Bronchial epithelial cell (primary cell): ENCODE measurements at places on chromosomes 7 and 10. TPM values are rescaled to one million over a fixed set of nuclear protein-coding genes. Genes with fewer than 3 reads are reported as not detected.

The TRIM24 gene
- 2.1 and 2.9 TPM in 2 replicates for total RNA-seq

GRCh38 chr7:154480817-154481216, 428.6 kb downstream of the DPP6 start:
- no peak for DNase-seq

The SLC39A12 gene
- not detected in 2 replicates for total RNA-seq

The FAM25C gene
- total RNA-seq = 9.3 TPM in 1 of 2 replicates, not detected in the other

The GPR26 gene
- total RNA-seq = not detected in 2 replicates

The ICA1 gene
- total RNA-seq = 10.5 and 14.8 TPM in 2 replicates

The MPLKIP gene
- 14.0 and 29.7 TPM in 2 replicates for total RNA-seq

DNA sequence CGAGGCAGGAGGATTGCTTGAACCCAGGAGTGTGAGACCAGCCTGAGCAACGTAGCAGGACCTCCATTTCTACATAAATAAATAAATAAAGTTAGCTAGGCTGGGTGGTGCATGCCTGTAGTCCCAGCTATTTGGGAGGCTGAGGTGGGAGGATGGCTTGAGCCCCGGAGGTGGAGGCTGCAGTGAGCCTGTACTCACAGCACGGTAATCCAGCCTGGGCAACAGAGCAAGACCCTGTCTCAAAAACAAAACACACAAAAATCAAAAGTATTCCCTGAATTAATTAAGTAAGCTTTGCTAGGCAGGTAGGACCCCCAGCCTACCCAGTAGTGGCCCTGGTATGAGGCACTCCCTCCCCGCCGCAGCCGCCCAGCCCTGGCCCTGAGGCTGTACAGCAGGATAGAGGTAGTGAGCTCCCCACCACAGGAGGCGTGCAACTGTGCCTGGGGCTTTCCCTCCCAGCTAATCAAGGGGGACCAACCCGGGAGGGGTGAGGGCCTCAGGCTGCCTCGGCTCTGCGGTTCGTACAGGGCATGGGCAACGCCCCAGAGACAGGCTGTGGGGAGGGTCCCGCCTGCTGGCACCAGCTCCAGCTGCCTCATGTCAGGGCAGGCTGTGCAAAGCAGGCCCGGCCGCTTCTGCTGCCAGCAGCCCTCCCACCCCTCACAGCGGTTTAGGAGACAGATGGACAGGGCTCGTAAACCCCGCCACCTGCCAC, 1.0 kb upstream of the CYP2W1 start:
- DNase-seq = no peak

GRCh38 chr7:41808541-41808940, 105.7 kb upstream of the INHBA start:
- no peak for DNase-seq

DNA sequence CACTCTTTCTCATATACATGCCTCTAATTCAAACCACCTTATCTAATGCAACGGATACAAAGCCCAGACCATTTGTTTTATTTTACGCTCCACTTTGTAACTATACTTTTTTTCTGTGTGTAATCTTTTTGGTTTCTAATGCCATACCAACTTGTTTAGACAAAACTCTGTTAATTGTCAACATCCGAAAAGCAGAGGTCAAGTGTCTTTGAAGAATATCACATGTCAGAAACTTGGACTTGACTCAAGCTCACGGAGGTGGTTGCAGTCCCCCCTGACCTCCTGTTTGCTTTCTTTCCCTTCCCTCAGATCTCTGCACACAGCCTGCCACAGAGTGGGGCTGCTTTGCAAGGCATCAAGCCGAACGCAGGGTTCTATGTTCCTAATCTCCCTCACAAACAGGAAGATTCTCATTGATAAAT, 698.9 kb downstream of the PARD3 start:
- peak; percentile 17 for DNase-seq

- peak; percentile 14 for DNase-seq
Measured at GRCh38 chr7:18123508-18124239, 96.0 kb upstream of the PRPS1L1 start.

DNA sequence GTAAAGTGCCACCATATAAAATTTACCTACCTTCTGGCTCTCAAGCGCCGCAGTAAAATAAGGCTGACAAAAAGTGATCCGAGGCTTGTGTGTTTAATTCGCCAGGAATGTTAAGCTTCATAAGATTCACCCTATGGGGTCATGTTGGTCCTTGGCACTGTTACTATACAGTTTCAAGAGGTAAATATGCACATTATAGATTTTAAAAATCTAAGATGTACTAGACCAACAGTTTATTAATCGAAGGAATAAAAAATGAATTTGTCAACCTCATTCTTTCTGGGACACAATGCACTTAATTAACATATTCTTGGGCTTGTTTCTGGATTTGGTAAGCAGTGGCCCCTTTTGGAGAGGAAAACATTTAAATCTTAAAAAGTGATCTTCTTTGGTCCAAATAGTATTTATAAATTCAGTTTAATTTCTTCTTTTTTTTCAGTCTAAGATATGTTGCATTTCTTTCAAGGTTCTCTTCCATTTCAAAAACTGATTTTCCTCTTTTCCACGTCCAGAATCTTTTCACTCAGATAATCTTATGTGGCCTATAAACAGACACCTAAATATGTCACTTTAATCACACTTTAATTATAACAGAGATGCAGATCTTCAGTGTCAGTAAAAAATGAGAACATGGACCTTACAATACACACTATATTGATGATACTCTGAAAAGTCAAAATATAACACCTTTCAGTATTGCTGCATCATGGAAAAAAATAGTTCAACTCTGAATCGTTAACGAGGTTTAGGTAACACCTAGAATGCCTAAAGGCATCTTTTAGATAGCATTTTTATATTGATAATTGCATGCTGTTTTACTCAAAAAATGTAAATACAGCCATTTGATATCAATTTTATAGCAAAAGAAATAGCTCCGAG, 3.8 kb upstream of the SKIDA1 start:
- no peak for DNase-seq

GRCh38 chr7:149184274-149184673, 11.1 kb upstream of the ZNF282 start:
- DNase-seq = no peak

DNA sequence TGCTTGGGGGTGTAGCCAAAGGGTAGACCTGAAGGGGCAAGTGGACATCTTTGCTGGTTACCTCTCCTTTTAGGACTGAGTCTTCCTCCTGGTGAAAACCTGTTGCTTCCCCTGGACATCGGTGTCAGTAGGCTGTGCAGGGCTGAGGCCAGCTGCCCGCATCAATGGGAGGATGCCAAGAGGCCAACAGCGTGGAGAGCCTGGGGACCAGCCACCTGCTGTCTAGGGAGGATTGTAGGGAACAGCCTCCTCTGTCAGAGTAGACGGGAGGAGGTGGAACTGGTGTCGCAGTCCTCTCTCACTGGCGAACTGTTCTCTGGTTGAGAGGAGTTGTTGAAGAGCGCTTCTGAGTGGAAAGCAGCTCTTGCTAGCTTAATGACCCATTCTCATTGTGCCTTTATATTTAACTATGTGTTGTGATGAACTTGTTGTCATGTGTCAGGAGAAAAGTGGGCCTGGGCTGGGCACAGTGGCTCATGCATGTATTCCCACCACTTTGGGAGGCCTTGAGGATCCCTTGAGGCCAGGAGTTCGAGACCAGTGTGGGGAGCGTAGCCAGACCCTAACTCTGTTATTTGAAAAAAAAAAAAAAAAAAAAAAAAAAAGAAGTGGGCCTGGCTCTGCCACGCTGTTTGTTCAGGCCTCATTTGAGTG, 1.8 kb downstream of the SUFU start:
- no peak for DNase-seq

- DNase-seq = peak; percentile 50
Measured at GRCh38 chr7:156334636-156335035, 305.9 kb upstream of the RNF32 start.

- no peak for DNase-seq
Measured at GRCh38 chr10:101776161-101776817, 375 bp upstream of the FGF8 start.

The SPAM1 gene
- not detected in 2 replicates for total RNA-seq

DNA sequence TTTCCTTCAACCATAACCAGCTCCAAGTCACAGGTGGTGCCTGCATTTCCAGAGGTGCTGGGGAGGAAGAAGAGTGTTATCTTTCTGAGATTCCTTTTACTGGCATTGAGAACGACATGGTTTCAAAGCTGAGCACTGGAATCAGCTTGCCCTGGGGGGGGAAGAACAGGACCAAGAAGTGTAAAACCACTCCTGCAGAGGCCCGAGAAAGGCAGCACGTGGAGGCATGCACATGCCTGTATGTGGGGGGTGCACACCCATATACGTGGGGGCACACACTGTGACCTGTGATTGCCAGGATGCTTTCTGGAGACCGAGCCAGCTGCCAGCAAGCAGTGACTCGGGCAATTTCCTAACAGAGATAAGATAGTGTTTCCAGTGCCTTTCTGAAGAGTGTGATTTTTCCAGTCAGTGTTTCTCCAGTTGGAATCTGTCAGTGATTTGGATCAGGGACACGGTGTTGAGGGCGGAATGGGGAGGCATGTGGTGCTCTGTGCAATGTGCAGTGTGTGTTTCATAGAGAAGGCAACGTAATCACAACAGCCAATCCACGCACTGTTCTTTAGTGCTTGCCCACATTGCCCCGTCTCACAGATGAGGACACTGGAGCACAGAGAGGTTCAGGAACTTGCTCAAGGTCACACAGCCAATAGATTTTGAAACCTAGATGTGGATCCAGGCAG, 4.2 kb downstream of the LRRC27 start:
- no peak for DNase-seq

DNA sequence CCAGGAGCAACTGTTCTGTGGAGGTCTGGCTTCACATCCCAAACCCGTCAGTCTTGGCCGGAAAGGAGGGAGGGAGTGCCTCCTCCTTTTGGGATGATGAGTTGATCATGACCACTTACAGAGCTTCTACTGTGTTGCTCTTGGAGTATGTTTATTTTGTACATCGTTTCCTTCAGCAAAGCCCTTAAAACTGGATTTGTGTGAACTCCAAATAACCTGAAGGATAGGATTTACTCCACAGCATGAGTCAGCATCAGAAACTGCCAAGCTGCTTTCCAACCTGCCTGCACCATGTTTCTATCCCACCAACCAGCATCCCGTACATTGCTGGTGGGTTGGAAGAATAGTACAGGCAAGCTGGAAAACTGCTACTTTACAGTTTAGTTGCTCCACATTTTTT, 3.5 kb downstream of the CCDC201 start:
- peak; percentile 15 for DNase-seq

The NHLRC2 gene
- total RNA-seq = 9.5 and 13.4 TPM in 2 replicates

DNA sequence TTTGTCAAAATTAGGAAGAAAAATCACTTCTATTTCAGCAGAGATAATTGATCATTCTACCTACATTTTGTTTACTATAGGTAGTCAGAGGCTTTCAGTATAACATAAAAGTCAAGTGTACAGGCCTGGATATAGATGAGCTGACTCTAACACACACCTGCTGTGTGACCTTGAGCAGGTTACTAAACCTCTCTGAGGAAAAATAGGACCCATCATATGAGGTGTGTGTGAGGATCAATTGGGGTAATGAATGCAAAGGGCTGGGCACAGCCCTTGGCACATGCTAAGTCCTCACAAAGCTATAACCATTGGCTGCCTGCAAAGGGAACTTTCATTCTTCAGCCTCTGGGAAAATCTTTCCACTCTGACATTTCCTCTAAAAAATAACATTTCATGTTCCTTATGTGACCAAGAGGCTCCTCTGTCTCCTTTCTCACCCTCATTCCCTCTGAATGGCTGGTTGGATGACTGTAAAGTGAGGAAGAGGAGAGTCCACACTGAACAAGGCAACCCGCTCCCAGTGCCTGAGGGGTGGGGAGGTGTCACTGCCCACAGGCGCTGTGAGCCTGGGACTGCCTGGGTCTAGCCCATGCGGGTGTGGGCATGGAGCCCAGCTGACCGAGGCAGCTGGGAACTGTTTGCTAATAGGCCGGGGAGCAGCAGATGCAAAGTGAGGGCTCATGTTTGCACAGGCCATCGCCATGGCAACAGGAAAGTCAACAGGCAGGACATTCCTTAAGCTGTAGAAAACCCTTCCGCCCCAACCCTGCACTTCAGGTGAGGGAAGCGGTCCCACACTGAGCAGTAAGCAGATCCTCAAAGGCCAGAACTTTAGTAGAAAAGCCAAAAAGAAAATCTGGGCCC, 36.8 kb downstream of the MYOF start:
- peak; percentile 99 for DNase-seq

- DNase-seq = no peak
Measured at GRCh38 chr10:77562742-77563141, 74.9 kb downstream of the KCNMA1 start.

- DNase-seq = peak; percentile 93
Measured at GRCh38 chr10:38094158-38094926, at the start of gene ZNF37A. TSS of gene ZNF37A (plus strand) at chr10:38094337. CDS start at chr10:38096618, 2,281 bp downstream.

DNA sequence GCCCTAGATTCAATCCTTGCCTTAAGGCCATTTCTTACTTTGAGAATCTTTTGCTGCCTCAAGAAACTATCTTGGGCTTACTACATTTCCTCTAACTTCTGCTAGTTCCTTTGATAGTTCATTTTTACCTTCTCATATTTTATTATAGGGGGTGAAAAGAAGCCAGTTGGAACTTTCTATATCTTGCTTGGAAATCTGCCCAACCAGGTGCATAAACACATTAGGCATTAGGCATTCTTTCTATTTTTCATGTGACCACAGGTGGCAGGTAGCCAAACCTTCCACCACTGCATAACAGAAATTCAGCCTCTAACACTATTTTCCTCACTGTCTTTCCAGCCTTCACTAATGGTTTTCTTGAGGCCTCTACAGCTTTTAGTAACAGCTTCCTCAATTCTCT, 300.0 kb upstream of the SP8 start:
- DNase-seq = peak; percentile 77
